Stimulated activated CD4-positive, alpha-beta T cell treated with anti-CD3 and anti-CD28 coated beads, Interleukin-4, amount 100 ng/mL, for 24 hours (primary cell): ENCODE measurements at places on chromosomes 1 and 21.
A peak's percentile ranks its signal among the peaks of the same experiment; 100 is the strongest.

GRCh38 chr21:43287111-43287760 is 118.4 kb downstream of the CRYAA start:
- DNase-seq: no peak

- DNase-seq: no peak
These were observed 8.8 kb downstream of the OBSCN start for GRCh38 chr1:228216371-228217320.

- DNase-seq: no peak
These were observed 47.9 kb downstream of the SLC66A1 start for GRCh38 chr1:19360016-19360415.

DNA sequence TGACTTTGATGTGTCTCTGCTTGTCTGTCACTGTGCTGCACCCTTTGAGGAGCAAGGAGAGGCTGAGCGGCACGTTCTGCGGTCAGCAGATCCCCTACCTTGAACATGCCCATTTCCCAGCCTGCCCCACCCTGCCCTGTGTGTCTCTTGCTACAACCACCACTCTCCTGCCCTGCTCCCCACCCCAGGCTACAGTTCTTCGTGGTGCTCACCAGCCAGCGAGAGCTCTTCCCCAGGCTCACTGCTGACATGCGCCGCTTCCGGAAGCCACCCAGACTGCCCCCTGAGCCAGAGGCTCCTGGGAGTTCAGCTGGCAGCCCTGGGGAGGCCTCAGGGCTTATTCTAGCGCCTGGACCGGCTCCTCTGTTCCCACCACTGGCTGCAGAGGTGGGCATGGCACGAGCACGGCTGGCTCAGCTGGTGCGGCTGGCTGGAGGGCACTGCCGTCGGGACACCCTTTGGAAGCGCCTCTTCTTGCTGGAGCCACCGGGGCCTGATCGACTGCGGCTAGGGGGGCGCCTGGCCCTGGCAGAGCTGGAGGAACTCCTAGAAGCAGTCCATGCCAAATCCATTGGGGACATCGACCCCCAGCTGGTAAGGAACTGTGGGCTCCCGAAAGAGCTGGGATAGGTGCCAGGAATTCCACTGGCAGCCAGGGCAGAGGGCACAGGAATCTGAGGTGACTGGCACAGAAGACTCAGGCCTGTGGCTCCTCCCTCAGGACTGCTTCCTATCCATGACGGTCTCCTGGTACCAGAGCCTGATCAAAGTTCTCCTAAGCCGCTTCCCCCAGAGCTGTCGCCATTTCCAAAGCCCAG is 5.6 kb downstream of the HYI start:
- no peak for DNase-seq

DNA sequence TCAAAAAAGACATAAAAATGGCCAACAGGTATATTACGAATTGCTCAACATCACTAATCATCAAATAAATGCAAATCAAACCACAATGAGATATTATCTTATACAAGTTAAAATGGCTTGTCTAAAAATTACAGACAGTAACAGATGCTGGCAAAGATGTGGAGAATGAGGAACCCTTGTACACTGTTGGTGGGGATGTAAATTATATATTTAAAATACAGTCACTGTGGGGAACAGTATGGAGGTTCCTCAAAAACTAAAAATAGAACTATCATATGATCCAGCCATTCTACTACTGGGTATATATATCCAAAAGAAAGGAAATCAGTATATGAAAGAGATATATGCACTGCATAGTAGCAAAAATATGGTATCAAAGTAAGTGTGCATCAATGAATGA is 1037.2 kb upstream of the B3GALT2 start:
- DNase-seq: no peak

DNA sequence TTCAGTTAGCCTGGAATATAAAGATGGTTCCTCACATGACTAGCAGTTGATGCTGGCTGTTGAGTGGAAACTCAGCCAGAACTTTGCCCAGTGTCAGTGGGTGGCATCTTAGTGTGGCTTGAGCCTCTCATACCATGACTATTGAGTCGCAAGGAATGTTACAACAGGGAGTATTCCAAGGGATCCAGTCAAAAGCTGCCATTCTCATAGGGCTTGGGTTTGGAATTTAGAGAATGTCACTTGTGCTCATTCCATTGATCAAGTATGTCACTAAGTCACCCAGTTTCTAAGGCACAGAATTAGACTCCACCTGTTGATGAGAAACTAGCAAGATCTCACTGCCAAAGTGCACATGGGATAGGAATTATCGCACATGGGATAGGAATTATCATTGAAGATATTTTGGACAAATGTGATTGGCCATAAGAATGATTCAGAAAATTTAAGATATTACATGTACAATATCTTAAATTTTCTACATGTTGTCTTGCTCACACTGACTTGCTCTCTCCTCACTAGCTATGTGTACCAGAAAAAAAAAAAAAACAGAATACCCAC is 1290.7 kb upstream of the ADGRL2 start:
- DNase-seq: no peak

DNA sequence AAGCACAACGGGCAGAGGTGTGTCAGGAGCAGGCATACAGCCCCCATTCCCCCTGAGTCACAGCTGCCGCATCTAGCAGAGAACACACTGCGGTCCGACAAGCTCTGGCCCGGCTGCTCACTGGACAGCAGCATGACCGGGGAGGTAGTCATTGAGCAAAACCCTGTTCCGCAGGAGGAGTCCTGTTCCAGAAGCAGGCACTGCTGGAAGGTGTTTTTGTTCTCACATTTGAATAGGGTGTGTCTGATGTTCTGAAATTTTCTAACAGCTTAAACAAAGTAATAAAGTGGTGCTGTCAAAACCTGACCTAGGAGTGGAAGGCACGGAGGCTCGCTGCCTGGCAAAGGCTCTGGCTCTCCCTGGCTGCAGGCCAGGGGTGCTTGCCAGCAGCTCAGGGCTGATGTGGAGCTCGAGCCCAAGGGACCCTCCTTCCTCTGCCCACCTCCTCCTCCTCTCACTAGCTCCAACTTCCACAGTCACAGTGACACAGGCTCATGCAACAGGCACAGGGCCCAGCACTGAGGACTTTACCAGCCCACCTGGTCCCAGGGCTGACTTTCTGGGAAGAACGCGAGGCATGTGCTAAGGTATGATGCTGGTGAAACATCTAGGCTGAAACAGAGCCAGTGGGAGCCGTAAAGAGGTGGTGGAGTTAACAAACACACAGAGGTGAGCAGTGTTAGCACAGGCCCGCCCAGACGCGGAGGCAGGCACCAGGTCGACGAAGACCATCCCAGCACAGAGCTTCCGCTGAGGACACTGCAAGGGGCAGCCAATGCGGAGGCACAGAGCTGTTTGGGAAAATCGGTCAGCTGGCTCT is 118.6 kb upstream of the IFFO2 start:
- DNase-seq: no peak

GRCh38 chr1:203524152-203524551 is 30.2 kb downstream of the OPTC start:
- DNase-seq: no peak

GRCh38 chr1:208584167-208584755 is 340.1 kb upstream of the PLXNA2 start:
- no peak for DNase-seq

- DNase-seq: no peak
These were observed 272.0 kb downstream of the HHIPL2 start for GRCh38 chr1:222275729-222276465.

DNA sequence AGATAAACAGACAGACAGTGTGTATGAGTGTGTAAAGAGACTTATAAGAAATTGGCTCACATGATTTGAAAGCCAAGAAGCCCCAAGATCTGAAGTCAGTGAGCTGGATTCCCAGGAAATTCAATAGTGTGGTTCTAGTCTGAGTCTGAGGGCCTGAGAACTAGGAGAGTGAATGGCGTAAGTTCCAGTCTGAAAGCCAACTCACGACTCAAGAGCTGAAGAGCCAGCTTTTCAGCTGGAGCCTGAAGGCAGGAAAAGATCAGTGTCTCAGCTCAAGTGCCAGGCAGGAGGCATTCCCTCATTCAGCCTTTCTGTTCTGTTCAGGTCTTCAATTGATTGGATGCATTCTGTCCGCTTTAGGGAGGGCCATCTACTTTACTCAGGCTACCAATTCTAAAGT is 257.2 kb downstream of the PLPP3 start:
- no peak for DNase-seq

GRCh38 chr1:170214117-170215032 is 68.6 kb downstream of the NTMT2 start:
- DNase-seq: no peak

GRCh38 chr1:226255380-226255779 is 31.9 kb downstream of the MIXL1 start:
- no peak for DNase-seq

DNA sequence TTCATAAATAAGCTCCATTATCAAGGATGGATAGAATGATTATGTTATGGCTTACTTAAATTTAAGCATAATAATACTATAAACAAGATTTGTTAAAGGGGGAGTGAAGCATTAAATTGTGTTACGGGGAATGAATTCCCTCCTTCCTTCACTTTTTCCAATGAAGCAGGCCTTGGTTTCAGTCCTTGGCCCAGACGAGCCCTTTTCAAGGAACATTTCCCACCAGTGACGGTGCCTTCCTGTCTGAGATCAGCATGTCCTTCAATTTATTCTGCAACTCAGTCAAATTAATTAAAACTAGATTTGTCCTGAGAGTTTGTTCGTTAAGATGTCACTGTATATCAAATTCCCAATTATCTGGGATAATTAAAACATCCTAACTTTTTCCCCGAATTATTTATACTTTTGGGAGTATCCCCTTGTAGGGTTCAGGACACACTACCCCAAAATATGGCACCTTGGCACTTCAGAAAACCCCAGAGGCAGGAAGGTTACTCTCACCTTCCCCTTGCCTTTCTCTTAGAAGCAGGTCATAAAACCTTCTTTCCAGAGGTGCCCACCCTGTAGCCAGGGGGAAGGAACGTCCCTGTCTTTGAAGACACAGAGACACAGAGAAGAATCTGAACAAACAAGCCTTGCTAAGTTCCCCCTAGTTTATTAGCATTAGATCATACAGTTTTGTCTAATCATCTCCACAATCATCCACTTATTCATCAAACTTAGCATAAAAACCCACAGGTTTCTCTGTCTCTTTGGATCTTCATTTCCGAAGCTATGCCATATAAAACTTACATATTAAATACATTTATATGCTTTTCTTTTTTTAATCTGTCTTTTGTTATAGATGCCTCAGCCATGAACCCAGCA is 86.2 kb upstream of the ARHGAP29 start:
- no peak for DNase-seq

- DNase-seq: no peak
These were observed 56.6 kb upstream of the CPLANE2 start for GRCh38 chr1:16293538-16293937.

GRCh38 chr1:156624814-156625435 is 5.7 kb downstream of the HAPLN2 start:
- no peak for DNase-seq

- peak; percentile 89 for DNase-seq
These were observed at the start of gene AKR1A1 for GRCh38 chr1:45550401-45551351. Gene AKR1A1, plus strand, starts transcription at chr1:45550826. Its CDS starts 10,969 bp downstream, at chr1:45561795.

DNA sequence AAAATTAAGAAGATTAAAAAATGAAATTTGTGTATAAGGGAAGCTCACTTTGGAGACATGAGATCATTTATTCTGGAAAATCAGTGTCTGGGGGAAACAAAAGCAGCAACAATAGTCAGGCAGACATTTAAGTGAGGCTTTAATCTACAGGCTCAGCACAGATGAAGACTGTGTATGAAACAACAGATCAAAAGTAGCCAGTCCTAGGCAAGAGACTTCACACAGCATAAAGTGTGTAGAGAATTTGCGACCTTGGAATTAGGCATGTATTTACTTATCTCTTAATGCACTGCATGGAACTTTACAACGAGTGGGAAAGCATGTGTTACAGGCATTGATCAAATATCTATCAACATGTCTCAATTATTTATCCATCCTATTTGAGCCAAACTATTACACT is 1099.9 kb downstream of the PLA2G4A start:
- DNase-seq: no peak

DNA sequence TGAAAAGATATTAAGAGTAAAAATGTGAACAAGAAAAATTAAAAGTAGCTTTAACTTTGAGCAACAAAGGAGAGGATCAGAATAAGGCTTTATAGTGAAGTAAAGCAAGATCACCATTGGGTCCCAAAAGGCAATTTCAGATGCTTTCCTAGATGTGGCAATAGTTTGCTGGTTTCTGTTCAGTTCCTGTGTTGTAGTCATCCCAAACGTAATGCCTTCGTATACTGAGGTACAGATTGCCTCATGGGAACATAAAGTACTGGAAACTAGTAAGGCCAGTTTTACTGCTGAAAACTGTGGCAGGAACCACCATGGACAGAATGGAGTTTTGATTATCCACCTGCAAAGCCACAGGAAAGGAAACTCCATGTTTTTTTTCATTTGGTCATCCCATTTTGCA is 283.5 kb upstream of the SGIP1 start:
- DNase-seq: no peak
